ENCODE measurements at places on chromosomes 3 and 15.

- DNase-seq: no peak
Measured at GRCh38 chr15:74758736-74759135, 10.1 kb downstream of the CYP1A2 start.

GRCh38 chr3:3141939-3142338, 15.2 kb downstream of the TRNT1 start:
- no peak for DNase-seq

DNA sequence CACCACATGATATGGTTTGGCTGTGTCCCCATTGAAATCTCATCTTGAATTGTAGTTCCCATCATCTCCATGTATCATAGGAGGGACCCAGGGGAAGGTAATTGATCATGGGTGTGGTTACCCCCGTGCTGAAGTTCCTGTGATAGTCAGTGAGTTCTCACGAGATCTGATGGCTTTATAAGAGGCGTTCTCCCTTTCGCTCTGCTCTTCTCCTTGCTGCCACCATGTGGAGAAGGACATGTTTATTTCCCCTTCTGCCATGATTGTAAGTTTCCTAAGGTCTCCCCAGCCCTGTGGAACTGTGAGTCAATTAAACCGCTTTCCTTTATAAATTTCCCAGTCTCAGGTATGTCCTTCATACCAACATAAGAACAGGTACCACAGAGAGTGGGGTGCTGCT, 21.9 kb downstream of the OSTN start:
- no peak for DNase-seq

DNA sequence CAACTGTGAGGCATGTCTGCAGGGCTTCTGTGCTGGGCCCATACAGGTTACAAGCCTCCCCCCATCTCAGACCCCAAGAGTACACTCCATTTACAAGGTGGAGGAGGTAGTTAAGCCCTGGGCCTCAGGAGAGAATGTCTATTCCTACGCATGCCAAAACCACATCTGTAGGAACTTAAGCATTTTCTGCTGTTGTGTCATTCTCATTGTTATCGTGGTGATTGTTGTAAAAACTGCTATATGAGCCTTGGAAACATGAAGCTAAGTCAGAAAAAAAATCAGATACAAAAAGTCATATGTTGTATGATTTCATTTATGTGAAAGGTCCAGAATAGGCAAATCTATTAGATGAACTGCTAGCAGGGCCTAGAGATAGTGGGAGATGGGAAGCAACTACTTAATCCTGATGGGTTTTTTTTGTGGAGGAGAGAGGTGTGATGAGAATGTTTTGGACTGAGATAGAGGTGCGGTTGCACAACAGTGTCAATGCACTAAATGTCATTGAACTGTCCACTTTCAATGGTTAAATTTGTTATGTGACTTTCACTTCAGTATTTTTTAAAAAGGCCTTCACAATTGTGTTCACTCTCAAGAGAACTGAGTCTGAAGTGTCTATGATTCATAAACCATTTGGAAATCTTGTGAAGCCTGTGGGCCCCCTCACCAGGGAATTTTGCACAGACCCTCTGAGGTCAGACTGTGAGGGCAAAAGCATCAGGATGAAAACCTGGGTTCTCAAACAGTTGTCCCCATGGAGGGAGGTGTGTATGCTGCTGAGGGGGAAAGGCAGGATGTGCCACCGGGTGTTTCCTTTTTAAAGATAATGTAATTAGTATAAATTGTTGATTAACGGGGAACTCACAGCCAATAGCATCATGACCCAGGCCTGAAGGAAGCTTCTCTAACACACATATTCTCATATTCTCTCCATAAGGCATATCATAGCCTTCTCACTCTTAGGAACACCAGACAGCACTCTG, 3.2 kb downstream of the RTP3 start:
- no peak for DNase-seq

DNA sequence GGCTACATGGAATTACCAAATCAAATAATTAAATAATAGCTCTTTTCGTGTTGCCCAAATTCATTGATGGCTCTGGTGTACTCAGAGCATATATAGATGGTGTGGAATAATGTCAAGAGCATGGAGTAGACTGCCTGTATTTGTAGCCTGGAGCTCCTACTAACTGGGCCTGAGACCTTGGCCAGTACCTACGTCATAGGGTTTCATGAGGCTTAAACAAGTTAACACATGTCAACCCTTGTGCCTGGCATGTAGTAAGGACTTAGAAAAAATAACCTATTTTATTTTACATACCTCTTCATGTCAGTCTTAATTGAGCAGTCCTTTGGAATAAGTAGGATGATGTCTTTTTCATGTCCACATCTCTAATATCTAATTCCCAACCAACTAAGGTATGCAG, 223.7 kb upstream of the DPH6 start:
- no peak for DNase-seq

GRCh38 chr15:56943403-56943802, 25.0 kb downstream of the TCF12 start:
- no peak for DNase-seq

DNA sequence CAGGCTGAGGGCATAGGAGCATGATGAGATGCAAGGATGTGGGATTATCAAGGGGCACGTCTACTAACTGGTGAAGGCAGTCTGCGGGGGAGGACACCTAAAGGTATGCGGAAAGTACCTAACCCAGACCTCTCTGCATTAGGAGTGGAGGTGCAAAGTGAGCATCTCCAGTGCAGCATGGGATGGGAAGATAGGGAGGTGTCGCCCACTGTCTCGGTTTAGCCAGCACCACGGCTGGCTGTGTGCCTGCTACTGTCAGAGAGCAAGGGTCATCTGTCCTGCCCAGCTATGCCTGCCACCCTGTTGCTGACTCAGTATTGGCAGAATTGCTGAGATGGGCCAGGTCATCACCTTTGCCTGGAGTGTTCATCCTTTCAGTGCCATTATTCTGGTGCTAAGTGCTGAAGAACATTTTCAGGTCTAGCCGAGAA, 40.1 kb downstream of the OXNAD1 start:
- DNase-seq: no peak

- DNase-seq: no peak
Measured at GRCh38 chr3:16426665-16427064, 86.8 kb downstream of the RFTN1 start.

GRCh38 chr3:184565421-184566211, 4.0 kb downstream of the EPHB3 start:
- DNase-seq: no peak

- DNase-seq: no peak
Measured at GRCh38 chr3:105495021-105495420, 128.3 kb downstream of the ALCAM start.

- no peak for DNase-seq
Measured at GRCh38 chr3:43445820-43446219, 159.5 kb downstream of the SNRK start.

GRCh38 chr15:91050128-91050455, 27.7 kb upstream of the VPS33B start:
- DNase-seq: no peak

DNA sequence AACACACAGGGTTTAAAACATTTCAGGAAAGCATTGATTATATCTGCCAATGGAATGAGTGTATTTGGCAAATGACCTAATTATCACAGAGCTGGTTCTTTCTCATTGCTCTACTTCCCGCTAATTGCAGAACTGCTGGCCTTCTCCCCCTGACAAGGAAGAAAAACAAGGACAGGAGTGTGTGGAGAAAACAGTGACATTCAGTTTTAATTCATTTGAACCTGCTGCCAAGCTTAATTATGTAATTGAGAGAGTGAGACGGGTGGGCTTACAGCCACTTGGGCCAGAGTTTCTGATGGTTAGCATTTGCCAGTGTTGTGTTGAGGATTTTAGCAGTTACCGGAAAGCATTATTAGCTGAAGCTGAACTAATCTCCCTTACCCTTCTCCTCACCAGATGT, 301.4 kb downstream of the RBMS3 start:
- DNase-seq: no peak

DNA sequence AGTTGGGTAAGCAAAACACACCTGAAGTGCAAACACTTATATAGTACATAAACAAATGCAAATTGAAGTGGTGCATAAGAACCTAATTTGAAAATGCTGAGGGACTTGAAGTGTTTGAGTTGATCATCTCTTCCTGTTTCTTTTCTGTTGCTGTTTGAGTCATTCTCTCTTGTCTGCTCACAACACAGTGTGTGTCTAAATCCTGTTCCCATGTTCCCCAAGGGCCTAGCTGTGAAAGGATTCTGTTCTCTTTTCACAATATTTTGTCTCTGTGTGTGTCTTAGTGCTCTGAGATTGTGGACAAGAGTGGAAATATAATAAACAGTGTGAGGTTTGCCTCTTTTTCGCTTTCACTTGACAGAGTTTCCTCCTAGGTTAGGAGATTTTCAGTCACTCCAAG, 6.1 kb downstream of the CD96 start:
- DNase-seq: no peak

GRCh38 chr3:98259707-98260106, 4.3 kb upstream of the OR5H6 start:
- no peak for DNase-seq

DNA sequence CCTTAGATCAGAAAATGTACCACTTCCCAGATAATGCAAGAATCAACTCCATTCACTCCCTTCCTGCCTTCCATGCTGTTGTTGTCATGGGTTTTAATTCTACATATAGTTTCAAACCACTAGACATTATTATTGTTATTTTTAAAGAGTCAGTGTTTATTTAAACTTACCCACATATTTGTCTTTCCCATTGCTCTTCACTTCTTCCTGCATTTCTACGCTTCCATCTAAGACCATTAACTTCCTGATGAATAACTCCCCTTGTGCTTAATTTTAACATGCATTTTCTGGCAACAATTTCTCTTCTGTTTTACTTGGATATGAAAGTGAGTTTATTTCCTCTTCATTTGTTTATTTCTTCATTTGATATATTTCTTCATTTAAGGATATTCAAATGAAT, 127.1 kb upstream of the FHIT start:
- no peak for DNase-seq

DNA sequence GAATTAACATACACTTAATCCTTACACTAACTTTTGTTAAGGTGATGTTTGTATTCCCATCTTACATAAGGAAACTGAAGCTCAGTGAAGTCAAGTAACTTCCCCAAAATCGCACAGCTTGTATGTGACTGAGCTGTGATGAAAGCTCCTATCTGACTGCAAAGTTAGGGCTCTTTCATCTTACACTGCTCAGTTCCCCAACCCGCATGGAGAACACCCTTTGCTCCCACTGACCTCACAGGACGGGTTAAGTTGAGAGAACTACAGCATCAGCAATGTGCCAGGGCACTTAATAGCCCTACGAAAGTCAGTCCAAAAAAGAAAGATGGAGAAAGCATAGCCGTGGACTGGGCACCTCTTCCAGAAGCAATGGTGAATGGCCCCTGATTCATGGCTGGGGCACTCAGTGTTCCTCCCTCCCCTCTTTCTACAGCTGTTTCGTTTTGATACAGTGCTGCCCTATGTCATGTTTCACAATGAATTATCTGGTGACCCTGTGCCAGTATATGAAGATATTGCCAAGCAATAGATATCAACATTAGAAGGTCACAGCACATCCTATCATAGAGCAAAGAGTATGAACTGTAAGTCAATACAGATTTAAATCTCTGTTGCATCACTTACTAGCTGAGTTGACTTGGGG, 38.0 kb downstream of the CADPS start:
- DNase-seq: no peak

Data from HuH-7.5 (cell line).